ENCODE measurements at places on chromosomes 12 and 14.

- DNase-seq, result no peak
These were observed 123.6 kb downstream of the TSPAN9 start for GRCh38 chr12:3200814-3201233.

GRCh38 chr12:25278269-25278668 lies 27.5 kb upstream of the KRAS start:
- no peak for DNase-seq

- DNase-seq, result no peak
These were observed 72.1 kb upstream of the ST8SIA1 start for GRCh38 chr12:22406627-22407026.

GRCh38 chr14:76320486-76320885 lies 55.5 kb upstream of the ESRRB start:
- no peak for DNase-seq

DNA sequence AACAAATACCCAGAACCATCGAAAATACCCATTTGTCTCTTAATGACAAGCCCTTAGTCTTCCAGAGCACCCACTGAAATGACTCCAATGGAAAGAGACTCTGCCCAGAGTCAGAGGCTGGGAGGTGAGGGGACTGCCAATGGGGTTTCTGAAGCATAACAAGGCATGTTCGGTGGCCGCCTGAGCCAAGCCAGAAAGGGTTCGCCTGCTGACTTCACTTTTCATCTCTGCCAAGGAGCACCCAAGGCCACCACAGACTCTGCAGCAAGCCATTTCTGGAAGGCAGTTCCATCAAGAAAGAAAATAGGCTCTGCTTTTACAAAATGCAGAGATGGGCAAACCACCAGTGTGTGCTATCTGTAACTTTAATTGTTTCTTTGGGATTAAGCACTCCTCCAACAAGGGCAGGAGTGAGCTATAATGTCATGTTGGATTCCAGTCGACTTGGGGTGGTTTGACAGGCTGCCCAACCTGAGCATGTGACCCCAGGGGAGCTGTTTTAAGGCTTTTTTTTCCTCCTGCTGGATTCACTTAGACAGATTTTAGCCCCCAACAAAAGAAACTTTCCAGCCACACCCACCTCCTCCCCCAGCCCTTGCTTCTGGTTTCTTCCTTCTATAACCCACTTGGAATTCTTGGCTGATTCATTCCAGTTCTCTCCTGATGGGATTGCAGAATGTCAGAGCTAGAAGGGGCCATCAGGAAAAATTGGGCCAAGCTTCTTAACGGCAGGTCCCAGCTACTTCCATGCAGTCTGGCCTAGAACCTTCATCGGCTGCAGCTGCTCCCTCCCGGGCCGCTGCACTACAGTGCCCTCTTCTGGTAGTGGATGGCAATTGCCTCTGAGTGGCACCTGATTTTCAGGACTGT lies 24.1 kb downstream of the CKAP4 start:
- peak; percentile 73 for DNase-seq

DNA sequence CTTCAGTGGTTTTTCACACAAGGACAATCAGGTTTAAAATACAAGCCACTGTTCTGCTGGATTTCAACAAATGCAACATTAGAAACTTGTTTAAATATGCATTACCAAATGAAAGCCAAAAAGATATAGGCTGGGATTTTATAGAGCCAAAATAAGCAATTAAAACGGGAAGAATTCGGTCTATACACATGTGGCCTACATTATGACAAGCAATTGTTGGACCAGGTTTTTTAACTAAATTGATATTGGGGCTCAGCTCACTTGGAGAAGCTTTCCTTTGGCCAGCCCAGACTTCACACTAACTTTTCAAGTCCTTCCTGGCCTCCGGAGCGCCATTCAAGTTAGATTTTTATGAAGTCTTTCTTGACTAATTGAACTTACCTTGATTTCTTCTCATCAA lies 16.9 kb upstream of the PDE3A start:
- DNase-seq, result no peak

DNA sequence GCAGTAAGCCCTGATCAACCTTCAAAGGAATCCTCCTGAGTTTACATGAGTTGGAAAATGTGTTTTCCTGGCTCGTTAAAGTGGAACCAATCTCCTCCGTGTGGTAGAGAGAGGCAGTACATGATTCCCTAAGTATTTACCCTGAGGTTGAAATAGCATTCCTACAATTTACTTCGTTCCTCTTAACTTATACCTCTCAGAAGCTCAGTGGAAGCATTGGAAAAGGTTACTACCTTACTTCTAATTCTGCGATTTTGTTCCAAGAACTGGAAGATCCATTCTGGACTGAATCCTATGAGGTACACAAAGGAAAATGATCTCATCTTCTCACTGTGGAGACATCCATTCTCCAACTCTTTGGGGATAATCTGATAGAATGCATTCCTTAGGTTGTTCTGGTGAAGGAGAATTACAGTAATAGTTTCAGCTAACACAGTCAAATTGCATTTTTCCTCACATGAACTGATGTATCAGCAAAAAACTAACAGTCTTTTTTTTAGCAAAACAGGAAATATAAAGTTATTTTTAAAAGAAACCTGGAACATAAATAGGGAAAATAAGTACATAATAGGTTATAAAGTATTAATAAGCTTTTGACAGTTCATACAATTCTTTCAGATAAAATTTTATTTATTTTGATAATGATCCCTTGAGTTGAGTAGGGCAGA lies 475.6 kb downstream of the PDZRN4 start:
- DNase-seq, result peak; percentile 13

GRCh38 chr14:102235275-102235897 lies 69.6 kb downstream of the MOK start:
- DNase-seq, result peak; percentile 94

- DNase-seq, result no peak
These were observed 268.5 kb upstream of the USP15 start for GRCh38 chr12:61991661-61992060.
